Peyer's patch (tissue), 4 donors: ENCODE measurements at places on chromosomes 2 and 18. TPM values are rescaled to one million over a fixed set of nuclear protein-coding genes. Genes with fewer than 3 reads are reported as not detected.

Gene UPP2
- total RNA-seq = not detected

Gene ACVR1
- 11.8 TPM for total RNA-seq

Gene TMEM247
- total RNA-seq = not detected

- DNase-seq = no peak
Measured at GRCh38 chr2:224690868-224691267, 25.3 kb downstream of the CCDC195 start.

DNA sequence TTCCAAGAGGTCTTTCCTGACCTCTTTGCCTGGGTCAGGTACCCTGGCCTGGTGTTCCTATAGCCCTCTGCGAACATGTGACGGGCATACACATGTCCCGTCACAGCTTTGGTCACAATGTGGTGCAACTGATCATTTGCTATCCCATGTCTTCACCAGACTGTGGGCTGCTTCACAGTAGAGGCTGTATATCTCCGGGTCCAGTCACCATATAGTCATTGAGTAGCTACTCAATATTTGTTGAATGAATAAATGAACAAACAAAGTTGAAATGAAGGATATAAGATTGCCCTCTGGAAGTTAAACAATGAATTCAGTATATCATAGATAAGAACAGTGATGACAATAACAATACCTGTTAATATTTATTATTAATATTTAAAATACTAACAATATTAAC lies 16.8 kb downstream of the AOX1 start:
- DNase-seq = no peak

GRCh38 chr2:236715491-236715961 lies 145.9 kb downstream of the ACKR3 start:
- DNase-seq = peak; percentile 54

GRCh38 chr18:55775972-55776371 lies 188.0 kb upstream of the TCF4 start:
- no peak for DNase-seq

DNA sequence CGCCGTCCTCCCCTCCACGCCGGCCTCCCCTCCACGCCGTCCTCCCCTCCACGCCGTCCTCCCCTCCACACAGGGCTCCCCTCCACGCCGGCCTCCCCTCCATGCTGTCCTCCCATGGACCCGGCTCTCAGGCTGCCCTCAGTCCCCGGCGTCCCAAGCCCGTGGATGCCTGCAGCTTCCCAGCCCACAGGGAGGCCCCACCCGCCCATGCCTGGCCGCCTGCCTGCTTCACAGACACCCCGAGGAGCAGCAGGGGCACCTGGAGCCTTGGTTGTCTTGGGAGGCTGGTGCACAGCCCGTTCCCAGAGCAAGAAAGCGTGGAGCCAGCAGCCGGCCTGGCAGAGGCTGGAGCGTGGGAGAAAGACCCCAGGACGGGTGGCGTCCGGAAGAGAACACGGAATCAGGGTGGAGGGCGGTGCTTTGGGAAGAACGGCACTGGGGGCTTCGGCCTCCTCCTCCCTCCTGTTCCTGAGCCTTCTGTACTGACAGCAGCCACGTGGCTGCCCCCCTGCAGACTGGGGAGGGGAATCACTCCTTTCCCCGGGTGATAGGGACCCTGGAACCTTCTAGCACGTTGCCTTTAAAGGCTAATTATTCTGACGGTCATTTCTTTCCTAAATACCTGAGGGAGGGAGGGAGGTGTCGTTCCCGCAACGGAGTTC lies 26.2 kb upstream of the KCNG2 start:
- DNase-seq = peak; percentile 30

GRCh38 chr2:157843081-157843480 lies 33.0 kb downstream of the ACVR1 start:
- DNase-seq = no peak

GRCh38 chr2:237661799-237662328 lies 34.5 kb downstream of the LRRFIP1 start:
- no peak for DNase-seq

DNA sequence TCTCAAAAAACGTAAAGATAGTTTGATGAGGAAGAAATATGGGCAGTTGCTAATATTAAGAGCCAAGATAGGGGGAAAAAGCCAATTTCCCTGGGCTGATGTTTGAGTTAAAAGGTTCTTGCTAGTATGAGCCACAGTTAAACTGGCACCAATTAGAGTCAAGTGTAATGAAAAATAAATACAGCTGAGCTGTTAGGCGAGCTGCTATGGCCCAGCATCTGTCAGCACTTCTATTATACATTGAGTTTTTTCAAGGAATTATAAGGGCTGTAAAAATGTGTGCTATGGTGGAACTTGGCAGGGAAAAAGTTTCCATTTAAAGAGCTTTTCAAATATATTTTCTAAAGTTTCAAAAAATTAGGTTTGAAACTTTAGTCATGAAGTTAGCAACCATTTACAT lies 279.6 kb downstream of the CYRIA start:
- DNase-seq = no peak

GRCh38 chr18:10499230-10499629 lies 26.6 kb upstream of the NAPG start:
- no peak for DNase-seq

- no peak for DNase-seq
Measured at GRCh38 chr2:62817995-62818713, 112.6 kb downstream of the EHBP1 start.

DNA sequence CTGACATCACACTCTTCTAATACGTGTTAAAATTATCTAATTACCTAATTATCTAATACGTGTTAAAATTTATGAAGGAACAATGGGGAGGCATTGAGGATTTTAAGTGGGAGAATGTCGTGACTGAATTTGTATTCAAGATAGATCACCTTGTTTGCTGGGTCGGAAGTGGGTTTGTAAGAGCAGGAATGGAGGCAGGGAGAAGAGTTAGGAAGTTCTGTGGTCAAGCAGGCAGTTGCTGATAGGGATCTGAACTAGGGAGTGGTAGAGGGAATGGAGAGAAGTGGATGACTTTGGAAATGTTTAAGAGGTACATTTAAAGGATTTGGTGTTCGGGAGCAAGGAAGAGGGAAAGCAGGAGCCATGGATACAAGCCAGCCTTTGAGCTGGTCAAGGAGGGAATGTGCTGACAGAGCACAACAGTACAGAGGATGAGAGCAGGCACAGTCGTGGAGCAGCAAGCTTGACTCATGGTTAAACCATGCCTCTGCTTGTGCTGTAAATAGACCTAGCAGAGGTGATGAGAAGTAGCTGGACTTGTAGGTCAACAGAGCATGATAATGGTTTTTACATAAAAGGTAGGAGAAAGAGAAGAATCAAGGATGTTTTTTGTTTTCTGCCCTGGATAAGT lies 16.2 kb downstream of the IL18RAP start:
- no peak for DNase-seq

- DNase-seq = no peak
Measured at GRCh38 chr18:6015364-6015763, 120.0 kb upstream of the TMEM200C start.

DNA sequence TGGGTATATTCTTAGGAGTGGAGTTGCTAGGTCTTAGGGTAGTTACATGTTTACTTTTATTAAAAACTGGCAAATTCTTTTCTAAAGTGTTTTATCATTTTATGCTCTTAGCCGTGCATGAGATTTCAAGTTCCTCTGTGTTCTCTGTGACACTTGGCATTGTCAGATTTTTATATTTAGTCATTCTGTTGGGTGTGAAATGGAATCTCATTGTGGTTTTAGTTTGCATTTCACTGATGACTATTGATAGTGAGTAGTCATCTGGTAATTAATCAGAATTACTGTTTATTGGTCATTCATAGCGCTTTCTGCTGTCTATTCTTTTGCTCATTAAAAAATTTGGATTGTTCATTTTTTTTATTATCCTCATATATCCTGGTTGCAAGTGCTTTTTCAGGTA lies 34.1 kb downstream of the RAB3GAP1 start:
- no peak for DNase-seq
